ENCODE measurements at places on chromosomes 4 and X.

GRCh38 chr4:48194971-48195370, 60.9 kb upstream of the TXK start:
- DNase-seq: no peak

GRCh38 chr4:114986133-114986532, 127.3 kb downstream of the NDST4 start:
- DNase-seq: no peak

- DNase-seq: no peak
Measured at GRCh38 chr4:24244663-24245490, 339.5 kb downstream of the DHX15 start.

DNA sequence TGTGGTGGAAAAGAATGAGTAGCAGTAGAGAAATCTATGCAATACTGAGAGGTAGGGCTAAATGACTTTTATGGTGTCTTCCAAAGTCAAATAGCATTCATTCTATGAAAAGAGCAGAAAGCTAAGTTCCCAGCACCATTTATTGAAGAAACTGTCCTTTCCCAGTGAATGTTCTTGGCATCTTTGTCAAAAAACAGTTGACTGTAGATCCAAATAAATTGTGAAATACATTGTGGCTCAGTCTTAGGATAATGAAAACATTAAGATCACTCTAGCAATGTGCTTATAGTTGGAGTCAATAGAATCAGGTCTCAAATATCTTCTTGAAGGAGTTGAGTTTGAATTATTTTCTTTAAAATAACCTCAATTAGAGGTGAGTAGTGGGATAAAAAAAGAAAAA, 19.4 kb downstream of the AREG start:
- no peak for DNase-seq
